ENCODE measurements at places on chromosomes 2 and 18.

- no peak for DNase-seq
These were observed 22.4 kb downstream of the ITSN2 start for GRCh38 chr2:24337890-24338289.

DNA sequence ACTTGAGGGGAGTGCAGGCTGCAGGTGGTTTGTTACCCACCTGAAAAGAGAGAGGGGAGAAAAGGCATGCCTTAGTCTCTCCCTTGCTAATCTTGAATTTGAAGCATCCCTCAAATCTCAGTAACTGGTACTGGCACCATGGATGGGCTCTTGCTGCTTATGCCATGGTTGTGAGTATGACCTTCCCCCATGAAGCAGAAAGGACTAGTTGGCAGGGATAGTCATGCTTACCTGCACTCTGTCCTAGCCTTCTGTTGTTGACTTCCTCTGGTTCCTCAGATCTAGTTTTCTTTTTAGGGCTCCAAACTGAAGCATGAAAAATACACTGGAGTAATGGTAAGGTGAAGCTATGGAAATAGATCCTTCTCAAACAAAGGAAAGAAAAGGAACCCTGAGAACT, 191.2 kb downstream of the SPAG16 start:
- no peak for DNase-seq

DNA sequence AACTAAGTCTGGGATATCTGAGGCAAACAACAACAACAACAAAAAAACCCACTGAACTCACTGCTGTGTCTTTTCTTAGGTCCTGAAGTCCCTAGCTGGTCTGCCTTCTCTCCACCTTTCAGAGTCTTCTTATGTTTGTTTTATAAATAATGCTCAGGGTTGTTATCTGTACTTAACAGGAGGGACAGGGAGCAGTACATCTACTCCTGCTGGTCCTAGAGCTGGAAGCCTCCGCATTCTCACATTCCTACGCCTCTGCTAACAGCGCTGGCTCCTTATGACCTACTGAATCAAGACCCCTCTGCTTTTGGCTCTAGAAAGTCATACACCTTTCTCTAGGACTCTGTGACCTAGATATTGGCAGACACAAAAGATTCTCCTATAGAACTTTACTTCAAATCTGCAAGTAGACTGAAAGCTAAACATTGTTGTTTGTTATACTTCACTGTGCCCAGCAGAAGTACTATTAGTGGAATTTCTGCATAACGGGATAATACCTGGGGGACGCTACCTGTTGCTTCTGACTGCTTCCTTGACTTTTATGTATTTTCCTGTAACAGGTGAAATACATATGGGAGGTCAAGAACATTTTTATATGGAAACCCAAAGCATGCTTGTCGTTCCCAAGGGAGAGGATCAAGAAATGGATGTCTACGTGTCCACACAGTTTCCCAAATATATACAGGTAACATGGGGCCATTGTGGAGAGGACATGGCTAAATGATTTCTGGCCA, 48.6 kb downstream of the AOX1 start:
- DNase-seq: no peak

DNA sequence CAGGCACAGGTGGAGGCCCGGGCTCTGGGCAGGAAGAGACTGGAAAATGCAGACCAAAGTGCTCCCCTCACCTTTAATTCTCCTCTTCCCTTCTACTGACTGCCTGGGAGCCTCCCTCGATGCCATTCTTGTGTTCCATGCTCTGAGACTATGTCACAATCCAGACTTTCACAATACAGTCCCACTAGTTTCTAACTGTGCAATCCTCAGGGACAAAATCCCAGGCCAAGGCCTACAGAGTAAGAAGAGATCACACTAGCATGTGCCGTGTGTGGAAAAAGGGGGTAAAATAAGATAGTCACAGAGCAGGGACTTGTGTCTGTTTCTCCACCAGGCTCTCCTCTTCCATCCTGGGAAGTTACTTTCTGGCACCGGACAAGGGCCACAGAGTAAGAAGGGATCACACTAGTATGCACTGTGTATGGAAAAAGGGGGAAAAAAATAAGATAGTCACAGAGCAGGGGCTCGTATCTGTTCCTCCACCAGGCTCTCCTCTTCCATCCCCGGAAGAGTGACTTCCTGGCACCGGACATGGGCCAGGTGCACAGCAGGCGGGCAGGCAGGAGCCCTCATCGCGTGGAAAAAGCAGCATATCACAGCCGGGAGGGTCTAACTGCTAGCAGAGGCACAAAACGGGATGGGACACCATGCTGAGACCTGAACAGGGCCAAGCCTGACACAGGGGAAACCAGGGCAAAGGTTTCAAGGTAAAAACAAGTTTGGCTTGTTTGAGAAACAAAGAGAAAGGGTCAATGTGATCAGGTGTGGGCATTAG, 9.6 kb downstream of the CYB5A start:
- no peak for DNase-seq

- no peak for DNase-seq
These were observed 32.9 kb downstream of the DGKD start for GRCh38 chr2:233387225-233387624.

Measured in stimulated activated naive B cell treated with anti-CD40 and anti-IgM and Interleukin-4, amounts not matched to agents 10 μg/mL and 1 μg/mL and 100 μg/mL, for 72 hours (primary cell).